ENCODE measurements at places on chromosomes 12 and 14.

DNA sequence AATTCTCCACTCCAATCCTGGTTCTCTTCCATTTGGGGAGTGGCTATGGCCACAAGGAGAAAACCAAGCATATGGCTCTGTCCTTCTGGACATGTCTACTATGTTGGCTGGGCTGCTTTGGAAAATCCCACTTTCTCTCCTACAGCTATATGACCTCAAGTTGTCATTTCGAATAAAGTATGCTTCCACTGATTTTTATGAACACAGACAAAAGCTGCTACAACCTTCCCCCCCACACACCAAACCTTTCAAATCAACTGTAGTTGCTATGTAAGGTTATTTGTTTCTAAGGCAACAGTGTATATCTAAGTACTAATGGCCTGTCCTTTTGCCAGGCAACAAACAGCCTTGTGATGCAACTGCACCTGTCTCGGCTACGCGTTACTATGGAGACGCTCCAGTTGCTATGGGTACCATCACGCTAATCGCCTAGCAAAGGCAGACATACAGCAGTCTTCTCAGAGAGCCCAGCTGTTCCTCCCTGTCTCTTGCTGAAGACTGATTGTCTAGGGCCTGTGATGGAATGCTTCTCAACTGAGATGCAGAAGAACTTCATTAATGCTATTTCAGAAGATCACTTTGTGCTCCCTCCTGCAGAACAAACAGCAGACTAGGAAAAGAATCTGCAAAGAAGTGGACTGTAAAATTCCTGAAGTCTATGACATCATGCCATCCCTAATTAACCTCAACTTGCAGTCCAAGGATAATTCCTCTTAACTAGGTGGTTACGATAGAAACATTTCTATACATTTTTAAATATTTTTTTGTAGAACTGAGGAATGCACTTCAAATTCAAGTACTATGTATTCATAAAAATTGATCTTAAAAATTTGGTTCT lies 67.6 kb downstream of the FOXN3 start:
- DNase-seq: peak; percentile 80
- H3K36me3 ChIP-seq: no peaks in the 10 kb centered on the region
- H3K4me1 ChIP-seq: peaks cover 6% of the 10 kb centered on the region
- no peak overlapping the region for H3K27ac ChIP-seq
- no peak overlapping the region for H3K4me3 ChIP-seq

DNA sequence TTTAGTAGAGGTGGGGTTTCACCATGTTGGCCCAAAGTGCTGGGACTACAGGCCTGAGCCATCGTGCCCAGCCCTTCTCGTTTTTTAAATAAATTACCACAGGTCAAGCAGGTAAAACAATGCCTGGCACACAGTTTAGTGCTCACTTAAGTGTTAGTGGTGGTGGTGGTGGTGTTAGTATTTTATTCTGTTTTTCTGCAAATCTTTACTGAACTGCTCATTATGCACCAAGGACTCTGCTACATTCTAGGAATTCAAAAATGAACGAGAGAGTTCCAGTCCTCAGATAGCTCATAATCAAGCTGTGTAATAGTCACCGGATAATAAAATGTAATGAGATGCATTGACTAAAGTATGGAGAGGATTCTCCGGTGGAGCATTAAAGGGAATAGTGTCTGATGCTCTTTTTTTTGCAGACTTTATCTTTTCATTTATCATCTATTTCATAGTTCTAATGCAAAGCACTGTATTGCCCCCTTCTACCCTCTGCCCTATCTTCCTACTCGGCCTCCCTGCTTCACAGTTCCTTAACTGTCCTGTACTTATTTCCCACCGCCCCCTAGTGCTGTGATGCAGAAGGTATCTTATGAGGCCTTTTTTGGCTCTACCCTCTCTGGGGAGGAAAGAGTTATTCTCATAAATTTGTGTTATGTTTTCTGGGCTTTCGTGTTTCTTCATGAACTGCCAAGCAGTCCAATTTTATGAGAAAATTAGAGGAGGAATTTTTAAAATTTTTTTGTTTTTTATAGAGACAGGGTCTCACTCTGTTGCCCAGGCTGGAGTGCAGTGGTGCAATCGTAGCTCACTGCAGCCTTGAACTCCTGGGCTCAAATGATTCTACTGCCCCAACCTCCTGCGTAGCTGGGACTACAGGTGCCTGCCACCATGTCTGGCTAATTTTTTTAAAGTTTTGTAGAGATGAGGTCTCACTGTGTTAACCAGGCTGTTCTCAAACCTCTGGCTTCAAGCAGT lies 1.0 kb downstream of the ITFG2 start:
- H3K27ac ChIP-seq: peak overlapping the region; percentile 100
- peak; percentile 77 for DNase-seq
- H3K27me3 ChIP-seq: no peaks in the 10 kb centered on the region
- peaks cover 14% of the 10 kb centered on the region for H3K4me1 ChIP-seq
- H3K36me3 ChIP-seq: peaks cover 10% of the 10 kb centered on the region

- no peak overlapping the region for H3K27ac ChIP-seq
- no peak overlapping the region for H3K4me3 ChIP-seq
- H3K4me1 ChIP-seq: no peaks in the 10 kb centered on the region
- no peaks in the 10 kb centered on the region for H3K36me3 ChIP-seq
These were observed 185.9 kb downstream of the MED13L start for GRCh38 chr12:116091579-116091978.

DNA sequence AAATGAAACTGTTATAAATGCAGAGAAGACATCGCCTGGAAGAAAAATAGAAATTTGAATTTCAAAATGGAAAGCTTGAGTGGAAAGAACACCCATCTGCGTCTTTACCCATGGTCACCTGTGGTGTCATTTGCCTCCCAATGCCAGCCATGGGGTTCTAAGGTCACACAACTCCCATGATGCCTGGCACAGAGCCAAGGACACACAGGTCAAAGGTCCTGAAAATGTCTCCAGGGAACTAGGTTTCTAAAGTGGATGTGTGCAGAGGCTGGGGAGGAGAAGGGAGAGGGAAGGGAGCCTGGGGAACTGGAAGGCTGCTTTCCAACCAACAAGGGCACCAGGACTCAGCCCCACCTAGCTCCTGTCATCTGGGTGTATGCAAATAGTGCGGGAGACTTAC lies 724.0 kb upstream of the TMEM132C start:
- H3K36me3 ChIP-seq: no peaks in the 10 kb centered on the region
- H3K4me1 ChIP-seq: no peaks in the 10 kb centered on the region
- H3K4me3 ChIP-seq: no peak overlapping the region
- H3K27me3 ChIP-seq: no peaks in the 10 kb centered on the region
- no peak overlapping the region for H3K27ac ChIP-seq
- no peak for DNase-seq

DNA sequence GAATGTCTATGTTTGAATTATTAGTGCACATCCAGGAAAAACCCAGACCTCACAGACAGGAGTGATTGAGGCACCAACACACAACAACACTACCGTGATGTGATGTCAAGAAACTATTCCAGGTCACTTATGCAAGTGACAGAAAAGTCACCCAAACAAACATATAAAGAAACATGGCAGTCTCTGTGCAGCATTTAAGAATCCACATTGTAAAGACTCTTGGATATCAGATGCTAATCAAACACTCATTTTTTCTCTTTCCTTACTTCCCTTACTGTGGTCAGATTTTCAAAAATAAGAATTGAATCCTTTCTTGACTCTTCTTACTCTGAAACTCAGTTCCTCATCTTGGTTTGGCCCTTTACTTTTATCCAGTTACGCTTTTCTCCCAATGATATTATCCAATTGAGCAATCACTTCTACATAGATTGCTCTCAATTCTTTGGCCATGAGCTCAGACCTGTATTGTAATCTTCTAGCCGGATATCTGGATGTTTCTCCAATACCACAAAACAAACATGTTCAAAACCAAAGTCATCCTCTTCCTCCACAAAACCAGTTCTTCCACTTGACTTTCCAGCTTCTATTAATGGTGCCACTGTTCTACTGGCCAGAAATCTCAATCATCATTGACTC lies 115.4 kb downstream of the DUSP6 start:
- H3K4me1 ChIP-seq: no peaks in the 10 kb centered on the region
- no peak overlapping the region for H3K4me3 ChIP-seq
- no peaks in the 10 kb centered on the region for H3K36me3 ChIP-seq
- DNase-seq: no peak
- no peak overlapping the region for H3K27ac ChIP-seq

DNA sequence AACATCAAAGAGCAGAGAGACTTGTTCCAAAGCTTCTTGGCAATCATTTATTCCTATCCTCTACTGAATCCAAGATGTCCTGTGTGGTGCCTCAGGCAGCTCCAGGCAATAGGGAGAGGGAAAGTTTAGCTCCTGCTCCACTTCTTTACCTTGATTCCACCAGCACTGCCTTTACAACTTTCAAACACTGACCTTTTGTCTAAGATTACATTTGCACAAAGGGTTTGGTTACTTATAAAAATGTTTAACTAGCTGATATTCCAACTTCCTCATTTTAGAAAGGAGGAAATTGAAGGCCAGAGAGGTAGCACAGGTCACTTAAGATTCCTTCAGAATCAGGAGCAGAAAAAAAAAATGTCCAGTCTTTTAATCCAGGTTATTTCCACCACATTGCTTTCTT lies 192.7 kb downstream of the BTG1 start:
- H3K4me1 ChIP-seq: no peaks in the 10 kb centered on the region
- H3K27me3 ChIP-seq: no peaks in the 10 kb centered on the region
- H3K4me3 ChIP-seq: no peak overlapping the region

DNA sequence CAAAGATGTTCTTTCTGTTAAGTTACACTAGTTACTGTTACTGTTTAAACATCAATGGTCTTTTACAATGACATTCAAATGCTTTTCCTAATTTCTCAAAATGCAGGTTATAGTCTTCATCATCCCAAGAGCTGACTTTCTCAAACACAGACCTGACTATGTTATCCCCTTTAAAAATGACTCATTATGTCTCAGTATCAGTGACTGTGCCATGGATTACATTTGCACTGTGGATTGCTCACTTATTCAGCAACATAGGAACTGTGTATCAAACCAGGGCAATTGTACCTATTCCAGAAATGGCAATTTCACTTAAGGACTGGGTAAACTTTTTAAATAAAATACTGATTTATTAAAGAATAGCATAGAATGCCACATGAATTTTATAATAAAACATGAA lies 630.2 kb upstream of the NOVA1 start:
- no peak overlapping the region for H3K27ac ChIP-seq
- H3K27me3 ChIP-seq: no peaks in the 10 kb centered on the region
- no peak for DNase-seq
- no peak overlapping the region for H3K4me3 ChIP-seq
- H3K36me3 ChIP-seq: no peaks in the 10 kb centered on the region

DNA sequence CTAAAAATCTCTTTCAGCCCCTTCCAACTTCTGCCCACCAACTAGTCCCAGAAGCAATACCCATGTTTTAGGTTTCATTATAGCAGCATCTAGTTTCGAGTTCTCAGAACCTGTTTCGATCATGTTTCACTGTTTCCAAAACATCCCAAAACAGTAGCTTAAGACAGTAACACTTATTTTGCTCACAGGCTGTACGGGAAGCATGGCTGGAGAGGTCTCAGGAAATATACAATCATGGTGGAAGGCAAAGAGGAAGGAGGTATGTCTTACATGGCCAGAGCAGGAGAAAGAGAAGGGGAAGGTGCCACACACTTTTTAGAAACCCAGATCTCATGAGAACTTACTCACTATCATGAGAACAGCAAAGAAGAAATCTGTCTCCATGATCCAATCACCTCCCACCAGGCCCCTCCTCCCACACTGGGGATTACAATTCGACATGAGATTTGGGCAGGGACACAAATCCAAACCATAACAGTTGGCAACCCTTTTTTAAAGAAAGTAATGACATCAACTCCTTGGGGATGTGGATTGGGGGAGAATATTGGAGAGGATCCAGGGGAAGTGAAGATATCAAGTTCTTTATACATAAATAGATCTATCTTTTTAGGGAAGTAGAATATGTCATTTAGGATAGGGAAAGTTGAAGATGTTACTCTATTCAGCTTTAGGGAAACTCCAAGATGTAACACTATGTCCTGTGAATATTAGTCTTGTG lies 269.9 kb upstream of the PLEKHG7 start:
- no peak overlapping the region for H3K4me3 ChIP-seq
- no peaks in the 10 kb centered on the region for H3K27me3 ChIP-seq
- H3K27ac ChIP-seq: no peak overlapping the region
- no peak for DNase-seq
- H3K36me3 ChIP-seq: no peaks in the 10 kb centered on the region

DNA sequence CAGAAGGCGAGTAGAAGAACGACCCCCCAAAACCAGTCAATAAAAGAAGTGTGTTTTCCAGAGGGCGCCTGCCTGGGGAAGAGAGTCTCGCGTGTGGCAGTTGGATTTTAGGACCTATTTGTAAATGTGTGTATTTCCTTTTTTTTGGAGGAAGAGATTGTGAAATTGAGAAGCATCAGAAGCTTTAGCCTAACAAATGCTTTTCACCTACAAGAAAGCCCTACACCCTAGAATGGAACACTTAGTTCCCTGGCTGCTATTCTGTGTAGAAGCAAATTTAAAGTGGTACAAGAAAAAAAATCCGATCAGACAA lies 1.3 kb downstream of the RCOR1 start:
- peak overlapping the region; percentile 50 for H3K4me3 ChIP-seq
- peak overlapping the region; percentile 83 for H3K27ac ChIP-seq
- H3K36me3 ChIP-seq: no peaks in the 10 kb centered on the region
- H3K27me3 ChIP-seq: no peaks in the 10 kb centered on the region
- H3K4me1 ChIP-seq: peaks cover 3% of the 10 kb centered on the region

- no peaks in the 10 kb centered on the region for H3K27me3 ChIP-seq
- no peak overlapping the region for H3K4me3 ChIP-seq
- no peak overlapping the region for H3K27ac ChIP-seq
These were observed 169.5 kb downstream of the CHST11 start for GRCh38 chr12:104626069-104626837.

DNA sequence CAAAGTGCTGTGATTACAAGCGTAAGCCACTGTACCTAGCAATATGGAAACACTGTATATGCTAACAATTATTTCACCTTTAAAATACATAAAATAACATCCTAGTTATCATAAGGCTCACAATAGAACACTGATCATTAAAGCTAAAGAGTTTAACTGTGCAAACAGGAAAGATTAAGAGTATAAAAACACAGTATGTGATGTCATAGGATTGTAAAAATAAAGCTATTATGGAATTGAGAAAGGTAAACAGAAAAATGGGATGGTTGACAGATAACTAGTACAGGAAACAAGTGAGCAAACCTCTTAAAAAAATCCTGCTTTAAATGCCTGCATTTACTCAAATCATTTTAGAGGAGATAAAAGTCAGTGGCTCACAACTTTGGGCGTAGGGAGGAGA lies 10.8 kb upstream of the IPO8 start:
- DNase-seq: no peak
- H3K36me3 ChIP-seq: peaks cover 9% of the 10 kb centered on the region
- H3K27ac ChIP-seq: no peak overlapping the region
- no peaks in the 10 kb centered on the region for H3K27me3 ChIP-seq
- H3K4me3 ChIP-seq: no peak overlapping the region
- H3K4me1 ChIP-seq: no peaks in the 10 kb centered on the region
